Hippocampal formation (tissue), 2 donors: ENCODE measurements at places on chromosomes 3 and 15.

DNA sequence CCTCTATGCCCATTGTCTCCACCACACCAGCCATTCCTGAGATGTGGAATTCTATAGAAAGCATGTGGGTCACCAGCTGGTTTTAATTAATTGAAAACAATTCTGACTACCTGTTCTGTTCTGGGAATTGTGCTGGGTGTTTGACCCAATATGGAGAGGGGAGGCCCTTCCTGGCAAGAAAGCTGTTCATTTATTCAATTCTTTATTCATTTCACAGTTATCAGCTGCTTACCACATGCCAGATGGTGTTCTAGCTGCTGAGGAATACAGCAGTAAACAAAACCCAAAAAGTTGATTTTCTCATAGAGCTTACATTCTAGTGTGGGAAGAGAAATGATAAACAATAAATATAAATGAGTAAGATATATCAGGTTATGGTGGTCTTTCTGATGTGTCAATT is 296.1 kb upstream of the RASGRP1 start:
- DNase-seq: no peak

- DNase-seq: no peak
Measured at GRCh38 chr3:171862993-171863521, 19.9 kb downstream of the TMEM212 start.

DNA sequence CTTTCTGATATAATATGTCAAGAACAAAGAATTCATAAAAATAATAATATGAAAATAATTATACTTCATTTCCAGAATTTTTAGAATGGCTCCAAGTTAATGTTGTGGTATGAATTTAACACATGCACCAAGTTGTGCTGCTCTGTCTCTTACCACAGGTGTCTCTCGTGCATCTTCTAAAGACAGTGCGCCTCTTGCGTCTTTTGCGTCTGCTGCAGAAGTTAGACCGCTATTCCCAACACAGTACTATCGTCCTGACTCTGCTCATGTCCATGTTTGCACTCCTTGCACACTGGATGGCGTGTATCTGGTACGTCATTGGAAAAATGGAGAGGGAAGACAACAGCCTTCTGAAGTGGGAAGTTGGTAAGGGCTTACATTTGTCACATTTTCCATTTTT is 246.6 kb downstream of the KCNH8 start:
- no peak for DNase-seq

GRCh38 chr3:177752831-177753230 is 555.5 kb upstream of the TBL1XR1 start:
- DNase-seq: no peak

DNA sequence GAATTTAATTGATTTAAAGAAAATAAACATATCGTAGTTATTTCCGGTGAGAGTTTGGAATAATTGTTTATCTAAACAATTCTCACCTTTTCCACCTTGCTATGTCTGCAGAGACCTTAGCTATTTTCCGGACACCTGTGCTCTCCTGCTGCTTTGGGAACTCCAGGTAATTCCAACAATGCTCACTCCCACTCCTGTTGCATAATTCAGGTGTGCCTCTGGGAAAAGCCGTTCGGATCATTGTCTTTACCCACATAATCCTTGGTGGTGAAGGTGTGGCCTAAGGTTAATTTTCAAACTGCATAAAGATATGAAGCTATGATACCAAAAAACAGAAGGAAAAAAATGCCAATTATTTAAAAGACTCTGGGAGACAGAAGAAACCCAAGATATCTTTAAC is 59.4 kb downstream of the LDHAL6B start:
- no peak for DNase-seq

- no peak for DNase-seq
Measured at GRCh38 chr3:171328419-171329082, 131.7 kb downstream of the TNIK start.

DNA sequence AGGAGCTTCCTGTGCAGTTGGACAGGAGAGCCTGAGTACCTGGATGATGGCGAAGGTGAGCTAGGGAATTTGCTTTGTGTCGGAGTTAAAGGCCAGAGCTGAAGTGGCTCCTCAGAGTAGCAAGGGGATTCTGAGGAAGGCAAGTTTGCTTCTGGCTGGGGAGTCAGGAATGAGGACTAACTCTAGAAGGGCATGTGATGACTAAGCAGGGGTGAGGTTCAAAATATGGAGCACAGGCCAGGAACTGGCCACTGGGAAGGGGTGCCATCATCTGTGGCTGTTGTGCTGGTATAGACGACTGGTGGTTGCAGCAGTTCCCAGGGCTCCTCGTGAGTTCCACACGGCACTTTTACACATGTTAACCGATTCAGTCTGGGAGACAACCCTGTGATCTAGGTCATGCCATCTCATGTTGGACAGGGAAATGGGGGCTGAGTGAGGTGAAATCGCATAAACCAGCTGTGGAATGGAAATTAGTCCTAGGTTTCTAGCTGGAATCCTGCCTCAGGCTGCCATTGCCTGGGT is 100.8 kb downstream of the EEFSEC start:
- DNase-seq: no peak

DNA sequence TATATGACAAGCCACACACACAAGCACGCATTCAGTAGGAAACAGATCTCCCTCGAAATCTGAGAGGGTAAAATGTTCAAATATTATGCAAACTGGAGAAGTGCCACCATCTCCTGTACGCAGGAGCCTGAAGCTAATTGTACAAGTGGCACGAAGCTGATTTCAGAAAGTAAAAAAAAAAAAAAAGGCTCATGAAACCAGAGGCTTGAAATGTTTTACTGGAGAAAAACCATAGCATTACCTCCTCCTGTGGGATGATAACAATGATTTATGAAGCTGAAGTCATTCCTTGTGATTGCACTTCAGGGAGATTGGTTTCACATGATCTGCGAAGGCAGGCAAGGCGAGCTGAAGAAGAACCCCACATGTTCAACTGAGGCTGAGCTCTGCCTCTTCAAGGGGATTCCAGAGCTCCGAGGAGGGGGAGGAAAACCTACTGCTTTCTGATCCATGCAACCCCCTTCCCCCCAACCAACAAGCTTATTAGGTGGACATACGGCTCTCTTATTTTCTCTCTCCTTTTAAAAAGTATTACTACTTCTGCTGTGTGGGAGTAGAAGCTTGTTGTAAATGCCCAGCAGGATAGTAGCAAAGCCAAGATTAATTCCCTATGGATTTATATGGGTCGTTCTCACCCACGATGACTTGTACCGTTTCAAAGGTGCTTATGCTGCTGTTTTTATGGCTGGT is 101.1 kb downstream of the GREM1 start:
- no peak for DNase-seq

- DNase-seq: no peak
Measured at GRCh38 chr3:16547561-16548357, 34.3 kb upstream of the RFTN1 start.

DNA sequence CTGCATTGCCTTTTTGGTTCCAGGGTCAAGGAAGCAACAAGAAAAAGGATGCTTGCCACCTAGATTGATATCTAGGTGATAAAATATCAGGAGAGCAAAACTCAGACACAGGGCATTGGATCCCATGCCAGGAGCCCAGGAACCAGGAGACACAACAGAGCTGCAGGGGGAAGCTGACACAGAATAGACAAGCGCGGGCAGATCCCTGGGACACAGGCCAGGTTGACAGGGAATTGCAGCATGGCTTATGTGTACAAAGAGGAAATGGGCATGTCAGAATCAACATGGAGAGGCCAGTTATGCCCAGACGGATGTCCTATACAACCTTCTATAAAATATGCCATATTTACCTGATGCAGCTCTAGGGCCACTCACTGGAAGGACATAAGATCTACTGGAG is 84.2 kb downstream of the SEMA6D start:
- DNase-seq: no peak

DNA sequence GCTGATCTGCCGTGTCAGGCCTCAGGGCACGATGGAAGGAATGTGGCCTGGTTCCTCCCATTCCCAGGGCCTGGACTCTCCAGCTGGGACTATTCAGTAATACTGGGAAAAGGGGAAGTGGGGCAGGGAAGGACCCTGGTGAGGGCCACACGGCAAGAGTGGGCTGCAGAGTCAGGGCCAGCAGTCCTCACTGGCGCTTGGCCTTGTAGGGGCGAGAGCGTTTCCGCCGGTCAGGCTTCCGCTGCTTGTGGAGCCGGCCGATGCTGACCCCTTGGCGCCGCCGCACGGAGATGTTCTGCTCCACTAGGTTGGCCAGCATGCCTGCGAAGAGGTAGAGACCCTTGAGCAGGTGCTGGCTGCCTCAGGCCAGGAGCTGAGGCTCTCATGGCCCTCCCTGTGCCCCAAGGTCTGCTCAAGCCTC is 42.8 kb downstream of the SEMA3G start:
- DNase-seq: no peak

DNA sequence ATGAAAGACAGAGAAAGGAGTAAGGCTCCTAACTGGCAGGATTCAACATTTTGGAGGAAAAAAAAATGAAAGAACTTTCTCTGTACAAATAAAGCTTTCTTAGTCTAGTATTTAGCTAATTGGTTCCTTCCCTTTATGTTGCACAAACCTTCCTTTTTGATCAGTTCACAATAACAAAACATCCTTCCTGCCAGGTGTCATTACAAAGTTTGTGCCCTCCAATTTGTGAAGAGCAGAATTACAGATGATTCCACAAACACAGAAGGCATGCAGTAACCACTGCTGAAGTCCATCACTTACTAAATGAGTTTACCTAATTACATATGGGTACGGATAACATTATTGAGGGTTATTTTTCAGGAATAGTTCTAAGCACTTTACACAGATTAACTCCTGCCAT is 179.9 kb downstream of the FMN1 start:
- no peak for DNase-seq
